ENCODE measurements at places on chromosomes 3 and 15.

GRCh38 chr3:117268318-117268717 is 558.7 kb downstream of the TUSC7 start:
- no peak for DNase-seq

DNA sequence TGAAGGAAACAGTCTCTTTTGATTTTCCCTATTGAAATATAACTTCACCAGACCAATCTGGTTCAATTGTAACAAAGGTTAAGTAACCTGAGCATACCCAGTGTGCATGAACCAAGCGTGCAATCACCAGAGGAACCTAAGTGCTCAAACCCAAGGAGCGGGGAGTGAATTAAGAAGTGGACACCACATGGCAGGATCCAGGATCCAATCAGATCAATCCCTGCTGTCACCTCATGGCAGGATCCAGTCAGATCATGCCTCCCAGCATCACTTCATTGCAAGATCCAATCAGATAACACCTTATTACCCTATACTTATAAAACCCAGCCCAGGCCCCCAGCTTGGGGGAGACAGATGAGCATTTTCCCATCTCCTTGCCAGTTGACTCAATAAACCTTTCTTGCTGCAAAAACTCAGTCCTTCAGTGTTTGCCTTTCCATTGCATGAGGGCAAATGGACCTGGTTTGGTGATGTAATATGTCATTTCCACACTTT is 38.9 kb upstream of the RNU6-1 start:
- no peak for DNase-seq

DNA sequence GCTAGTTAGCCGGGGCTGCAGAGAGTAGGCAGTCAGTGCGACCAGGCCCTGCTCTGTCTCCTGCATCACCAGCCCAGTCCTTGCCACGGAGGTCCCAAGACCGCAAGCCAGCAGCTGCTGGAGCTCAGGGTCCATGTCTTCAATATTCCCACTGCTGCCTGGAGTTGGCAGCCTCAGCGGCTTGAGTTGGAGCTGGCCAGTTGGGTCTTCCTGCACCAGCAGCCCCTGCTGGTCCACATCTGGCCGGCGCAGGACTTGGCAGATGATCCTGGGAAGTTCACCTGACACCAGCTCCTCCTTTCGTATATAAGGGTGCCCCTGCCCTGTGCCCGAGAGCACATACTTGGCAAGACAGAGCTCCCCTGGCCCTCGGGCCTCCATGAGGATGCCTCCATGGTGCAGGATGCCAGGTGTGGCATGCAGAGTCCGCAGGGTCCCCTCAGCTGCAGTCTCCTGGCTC is 5.7 kb downstream of the XIRP1 start:
- no peak for DNase-seq

GRCh38 chr15:48888191-48888590 is 10.3 kb downstream of the EID1 start:
- no peak for DNase-seq

- no peak for DNase-seq
Measured at GRCh38 chr3:159165961-159166360, 364.1 kb downstream of the MFSD1 start.

GRCh38 chr3:8607234-8608040 is 37.2 kb downstream of the SSUH2 start:
- peak; percentile 44 for DNase-seq

GRCh38 chr3:123026565-123027291 is 835 bp downstream of the SEMA5B start:
- DNase-seq, result no peak

- DNase-seq, result no peak
Measured at GRCh38 chr3:129197321-129197720, 13.6 kb upstream of the CNBP start.

GRCh38 chr3:197281849-197282248 is 16.6 kb downstream of the DLG1 start:
- no peak for DNase-seq

DNA sequence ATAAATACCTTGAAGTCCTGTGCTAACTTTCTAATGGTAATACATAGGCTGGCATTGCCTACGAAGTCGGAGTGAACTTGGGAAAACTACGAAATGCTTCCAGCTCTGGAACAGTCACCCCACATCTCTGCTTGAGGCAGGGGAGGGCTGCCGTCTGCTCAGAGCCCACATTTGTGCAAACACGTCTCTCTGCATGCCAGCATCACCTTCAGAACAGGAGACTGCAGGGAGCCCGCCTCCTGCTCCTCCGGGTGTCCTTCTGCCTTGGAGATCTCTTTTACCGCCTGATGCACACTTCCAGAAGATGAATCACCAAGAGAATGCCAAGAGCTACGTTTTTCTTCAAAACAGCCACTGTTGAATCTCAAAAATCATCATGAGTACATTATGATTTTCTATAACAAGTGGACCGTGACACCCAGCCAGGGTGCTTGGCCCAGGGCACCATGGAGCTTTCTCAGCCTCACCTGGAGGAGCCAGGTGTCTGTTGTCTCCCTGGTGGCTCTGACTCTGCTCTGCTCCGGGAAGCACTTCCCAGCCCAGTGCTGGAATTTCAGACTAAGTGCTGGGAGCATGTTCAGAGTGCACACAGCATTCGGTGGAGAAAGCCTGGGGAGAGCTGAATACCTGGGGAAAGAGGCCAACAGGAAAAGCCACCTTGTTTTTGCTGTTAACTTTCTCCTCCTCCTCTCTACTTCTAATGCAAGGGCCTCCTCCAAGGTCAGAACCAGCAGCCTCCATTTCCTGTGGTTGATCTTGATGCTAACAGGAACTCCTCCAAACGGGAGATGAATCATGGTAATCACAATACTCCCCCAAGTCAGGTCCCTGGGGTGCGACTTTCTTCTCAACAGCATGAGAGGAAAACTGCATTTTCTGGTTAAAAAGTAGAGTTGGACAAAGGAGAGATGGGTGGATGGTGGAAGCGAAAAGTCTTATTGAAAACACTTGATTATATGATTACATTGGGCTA is 467.7 kb downstream of the GABRG3 start:
- no peak for DNase-seq

DNA sequence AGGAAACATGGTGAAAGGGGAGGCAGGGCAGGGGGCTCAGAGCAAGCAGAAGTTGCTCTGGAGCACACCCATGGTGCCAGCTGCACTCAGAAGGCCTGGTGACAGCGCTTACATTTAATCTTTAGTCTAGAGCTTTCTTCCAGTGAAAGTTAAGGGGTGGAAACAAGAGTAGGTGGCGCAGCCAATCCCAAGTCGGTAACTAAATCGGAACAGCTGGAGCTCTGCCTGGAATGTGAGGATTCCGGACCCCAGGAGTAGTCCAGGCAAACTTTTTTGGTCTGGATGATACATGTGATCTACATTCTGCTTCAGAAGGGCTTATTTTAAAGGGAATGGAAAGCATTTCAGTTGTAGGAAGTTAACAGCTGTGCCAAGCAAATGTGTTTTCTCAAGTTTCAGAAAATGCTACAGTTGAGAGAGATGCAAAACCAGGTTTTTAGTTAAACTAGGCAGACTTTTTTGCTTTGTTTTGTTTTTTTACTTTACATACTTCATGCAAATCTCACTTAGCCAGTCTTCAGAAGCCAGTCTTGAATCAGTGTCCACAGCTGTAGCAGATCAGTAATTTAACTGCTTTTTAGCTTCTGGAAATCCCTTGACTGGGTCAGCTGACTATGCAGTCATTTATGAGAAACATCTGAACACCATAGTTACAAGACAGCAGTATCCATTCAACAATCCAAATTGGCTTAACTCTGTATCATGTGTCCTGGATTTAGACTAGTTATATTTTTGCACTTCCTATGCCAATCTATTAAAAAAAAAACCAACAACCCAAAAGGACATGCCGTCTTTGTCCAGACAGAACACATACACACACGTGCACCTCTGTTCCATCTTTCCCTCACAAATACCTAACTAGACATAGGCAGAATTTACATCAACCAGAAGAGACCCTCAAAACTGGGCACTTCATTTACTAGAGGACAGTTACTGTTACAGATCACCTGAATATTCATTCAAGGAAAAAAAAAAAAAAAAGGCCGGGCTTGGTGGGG is 33.2 kb downstream of the ZNF106 start:
- peak; percentile 76 for DNase-seq

- DNase-seq, result no peak
Measured at GRCh38 chr15:46117071-46117470, 482.2 kb downstream of the SQOR start.

DNA sequence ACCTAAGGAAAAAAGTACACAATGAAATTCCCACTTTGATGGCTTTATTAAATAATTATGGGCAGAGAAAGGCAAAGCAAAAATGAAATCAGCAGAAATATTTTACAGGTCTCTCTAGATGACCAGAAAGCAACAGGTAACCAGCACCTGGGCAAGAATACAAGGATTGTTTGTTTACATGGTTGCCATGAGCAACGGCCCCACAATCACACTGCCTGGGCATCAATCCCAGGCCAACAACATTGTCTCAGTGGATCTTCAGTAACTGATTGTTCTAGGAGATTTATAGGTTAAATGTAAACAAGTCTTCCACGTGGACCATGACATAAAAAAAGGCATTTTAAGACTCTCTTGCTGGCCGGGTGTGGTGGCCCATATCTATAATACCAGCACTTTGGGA is 82.6 kb downstream of the PDZRN3 start:
- DNase-seq, result no peak
